ENCODE measurements at places on chromosomes 2 and 18.

GRCh38 chr2:181581534-181581933, 75.4 kb downstream of the CERKL start:
- DNase-seq: no peak

- no peak for DNase-seq
Measured at GRCh38 chr2:216698895-216699294, 3.5 kb upstream of the IGFBP5 start.

GRCh38 chr2:101123795-101124471, 27.2 kb downstream of the TBC1D8 start:
- DNase-seq: no peak

GRCh38 chr2:95023222-95023597, 2.3 kb upstream of the MAL start:
- DNase-seq: no peak

- DNase-seq: no peak
Measured at GRCh38 chr2:44201648-44202165, 33.0 kb downstream of the PPM1B start.

All from stimulated activated CD8-positive, alpha-beta memory T cell treated with anti-CD3 and anti-CD28 coated beads, Interleukin-4, amount 100 ng/mL, for 4 hours (primary cell).